Natural killer cell treated with Interleukin-12 subunit alpha and Interleukin-12 subunit beta and Interleukin-15 and Interleukin-18, amount 100 ng/mL, for 72 hours (primary cell): ENCODE measurements at places on chromosomes 11 and 22.
A peak's percentile ranks its signal among the peaks of the same experiment; 100 is the strongest.

DNA sequence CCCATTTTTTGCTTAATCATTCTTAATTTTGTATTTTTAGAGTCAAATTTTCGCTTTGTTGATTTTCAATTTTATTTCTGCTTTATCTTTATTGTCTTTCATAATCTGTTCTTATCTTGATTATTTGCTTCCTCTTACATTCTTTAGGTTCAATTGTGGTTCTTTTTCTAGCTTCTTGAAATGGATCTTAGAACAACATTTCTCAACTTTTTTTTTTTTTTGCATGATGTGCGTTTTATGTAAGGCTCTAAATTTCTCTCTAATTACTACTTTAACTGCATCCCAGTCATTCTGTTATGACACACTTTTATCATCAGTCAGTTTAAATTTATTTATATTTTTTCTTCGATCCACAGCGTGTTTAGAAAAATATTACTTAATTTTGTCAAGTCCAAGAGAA lies 65.2 kb upstream of the PARVA start:
- no peaks in the 10 kb centered on the region for H3K4me1 ChIP-seq
- no peak for DNase-seq
- no peak overlapping the region for H3K4me3 ChIP-seq
- no peak overlapping the region for H3K27ac ChIP-seq

- no peak overlapping the region for H3K4me3 ChIP-seq
- H3K36me3 ChIP-seq, result no peaks in the 10 kb centered on the region
- no peaks in the 10 kb centered on the region for H3K4me1 ChIP-seq
- H3K27ac ChIP-seq, result no peak overlapping the region
- peaks cover 41% of the 10 kb centered on the region for H3K27me3 ChIP-seq
- no peak for DNase-seq
These were observed 381.2 kb downstream of the MN1 start for GRCh38 chr22:27420195-27420816.

DNA sequence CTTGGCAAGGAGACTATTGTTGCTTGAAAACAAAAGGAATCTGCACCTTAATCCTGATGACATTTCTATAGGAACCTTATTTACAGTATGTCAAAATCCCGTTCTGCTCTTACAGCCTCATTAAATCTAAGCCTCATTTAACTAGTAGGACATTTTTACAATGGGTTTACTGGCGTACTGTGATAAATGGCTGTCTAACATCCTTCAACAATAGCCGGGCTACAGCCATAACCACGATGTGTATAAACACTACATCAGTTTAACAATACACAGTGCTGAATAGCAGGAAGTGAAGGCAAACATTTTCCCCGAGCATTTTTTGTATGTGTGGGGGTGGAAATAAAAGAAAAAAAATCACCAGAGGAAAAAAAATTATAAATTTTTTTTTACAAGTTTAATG lies 131.2 kb downstream of the ARL14EP start:
- H3K4me1 ChIP-seq, result no peaks in the 10 kb centered on the region
- no peak overlapping the region for H3K4me3 ChIP-seq
- peaks cover 2% of the 10 kb centered on the region for H3K27me3 ChIP-seq
- no peaks in the 10 kb centered on the region for H3K36me3 ChIP-seq
- no peak for DNase-seq

DNA sequence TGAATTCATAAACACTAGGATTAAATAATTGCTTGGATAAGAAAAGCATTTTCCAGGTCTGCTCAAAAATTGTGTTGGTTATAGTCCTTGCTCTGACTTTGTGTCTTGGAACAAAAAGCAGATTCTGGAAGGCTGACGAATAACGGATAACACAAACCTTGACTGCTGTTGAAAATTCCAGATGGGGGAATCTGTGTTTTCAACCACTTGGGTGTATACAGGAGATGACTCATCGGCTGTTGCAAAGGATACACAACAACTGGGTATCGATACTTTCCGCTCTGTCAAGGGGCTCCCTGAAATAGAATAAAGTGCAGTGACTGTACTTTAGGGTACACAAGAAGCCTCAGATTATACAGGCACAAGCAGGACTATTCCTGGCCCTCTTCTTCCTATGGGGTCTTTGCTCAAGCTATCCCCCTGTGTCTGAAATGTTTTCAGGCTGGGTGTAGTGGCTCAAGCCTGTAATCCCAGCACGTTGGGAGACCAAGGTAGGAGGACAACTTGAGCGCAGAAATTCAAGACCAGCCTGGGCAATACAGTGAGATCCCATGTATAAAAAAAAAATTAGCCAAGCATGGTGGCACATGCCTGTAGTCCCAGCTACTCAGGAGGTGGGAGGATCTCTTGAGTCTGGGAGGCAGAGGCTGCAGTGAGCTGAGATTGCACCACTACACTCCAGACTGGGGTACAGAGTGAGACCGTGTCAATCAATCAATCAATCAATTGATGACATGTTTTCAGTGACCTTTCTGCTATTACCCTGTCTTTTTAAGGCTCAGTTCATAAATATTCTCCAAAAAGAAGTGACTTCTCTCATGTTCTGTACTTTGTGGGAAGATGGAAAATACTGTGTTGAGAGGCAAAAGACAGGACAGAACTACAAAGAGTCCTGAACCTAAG lies 48.6 kb upstream of the UCP3 start:
- no peak overlapping the region for H3K4me3 ChIP-seq
- H3K36me3 ChIP-seq, result peaks cover 9% of the 10 kb centered on the region
- H3K27me3 ChIP-seq, result no peaks in the 10 kb centered on the region
- no peak overlapping the region for H3K27ac ChIP-seq
- no peak for DNase-seq

DNA sequence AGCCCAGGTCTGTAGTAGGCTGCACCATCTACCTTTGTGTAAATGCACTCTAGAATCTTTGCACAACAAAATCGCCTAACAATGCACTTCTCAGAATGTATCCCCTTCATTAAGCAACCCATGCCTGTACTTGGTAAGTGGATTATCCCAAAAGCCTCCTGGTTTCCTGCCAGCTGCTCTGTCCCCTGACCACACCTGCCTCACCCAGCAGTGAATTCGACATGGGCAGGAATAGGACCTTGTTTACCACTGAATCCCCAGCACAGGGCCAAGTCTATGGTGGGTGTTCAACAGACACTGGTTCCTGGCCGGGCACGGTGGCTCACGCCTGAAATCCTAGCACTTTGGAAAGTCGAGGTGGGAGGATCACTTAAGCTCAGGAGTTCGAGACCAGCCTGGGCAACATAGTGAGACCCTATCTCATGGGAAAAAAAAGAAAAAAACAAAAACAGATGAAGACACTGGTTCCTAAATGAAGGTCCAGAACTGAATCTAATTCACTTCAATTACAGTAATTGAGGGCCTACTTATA lies 5.1 kb upstream of the SYCE3 start:
- no peak overlapping the region for H3K27ac ChIP-seq
- no peaks in the 10 kb centered on the region for H3K36me3 ChIP-seq
- H3K4me1 ChIP-seq, result peaks cover 11% of the 10 kb centered on the region
- no peaks in the 10 kb centered on the region for H3K27me3 ChIP-seq
- no peak overlapping the region for H3K4me3 ChIP-seq
- DNase-seq, result no peak

DNA sequence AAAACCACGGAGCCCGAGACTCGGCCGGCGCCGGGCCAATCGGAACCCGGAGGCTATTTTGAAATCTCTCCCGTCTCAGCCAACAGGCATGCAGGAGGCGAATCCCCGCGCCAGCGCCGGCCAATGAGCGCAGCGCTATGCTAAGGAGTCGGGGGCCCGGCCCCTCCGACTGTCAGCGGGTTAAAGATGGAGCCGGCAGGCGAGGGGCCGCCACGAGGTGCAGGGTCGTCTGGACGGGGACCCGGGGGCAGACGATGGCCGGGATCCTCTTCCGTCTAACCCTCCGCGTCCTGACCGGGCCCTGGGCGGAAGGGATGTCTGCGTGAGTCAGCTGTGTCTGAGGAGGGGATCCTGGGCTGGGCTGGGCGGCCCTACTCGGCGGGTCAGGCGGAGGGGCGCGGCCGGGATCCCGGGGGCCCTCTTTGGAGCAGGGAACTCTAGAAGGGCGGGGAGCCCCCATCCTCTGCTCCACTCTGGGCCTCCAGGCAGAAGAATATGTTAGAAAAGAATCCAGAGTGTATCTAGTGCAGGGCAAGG lies 10.0 kb downstream of the SDF2L1 start:
- peak; percentile 91 for DNase-seq
- H3K4me3 ChIP-seq, result peak overlapping the region; percentile 82
- H3K36me3 ChIP-seq, result no peaks in the 10 kb centered on the region
- H3K4me1 ChIP-seq, result peaks cover 28% of the 10 kb centered on the region

GRCh38 chr22:30866216-30866615 lies 102.4 kb downstream of the MORC2 start:
- H3K27ac ChIP-seq, result no peak overlapping the region
- H3K4me1 ChIP-seq, result no peaks in the 10 kb centered on the region
- no peak for DNase-seq

DNA sequence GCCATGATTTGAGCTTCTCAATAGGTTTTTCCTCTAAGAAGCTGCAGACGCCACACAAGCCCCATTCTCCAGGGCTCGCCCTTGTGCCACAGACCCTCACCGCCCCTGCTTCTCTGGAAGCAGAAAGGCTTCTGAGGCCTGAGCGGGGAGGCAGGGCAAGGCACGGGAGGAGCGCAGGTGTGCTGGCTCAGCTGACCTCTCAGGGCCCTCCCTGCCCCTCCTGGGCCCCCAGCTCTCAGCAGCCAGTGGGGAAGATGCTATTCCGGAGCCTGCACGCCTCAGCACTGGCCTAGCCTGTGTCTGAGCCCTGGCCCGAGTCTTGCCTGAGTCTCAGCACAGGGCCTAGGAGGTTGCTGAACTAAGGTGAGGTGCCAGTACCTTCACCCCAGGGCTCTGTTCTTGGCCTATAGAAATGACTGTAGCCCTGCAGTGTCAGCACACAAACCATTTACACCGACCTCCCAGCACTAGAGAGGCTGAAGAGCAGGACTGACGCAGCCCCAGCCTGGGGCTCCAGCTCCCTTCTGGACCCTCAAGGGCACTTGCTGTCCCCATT lies 47.1 kb upstream of the LMO1 start:
- no peak overlapping the region for H3K27ac ChIP-seq
- no peaks in the 10 kb centered on the region for H3K36me3 ChIP-seq
- peak; percentile 59 for DNase-seq
- H3K27me3 ChIP-seq, result no peaks in the 10 kb centered on the region
- H3K4me3 ChIP-seq, result no peak overlapping the region
- H3K4me1 ChIP-seq, result no peaks in the 10 kb centered on the region
